ENCODE measurements at places on chromosomes 3 and 15. TPM values are rescaled to one million over a fixed set of nuclear protein-coding genes. Genes with fewer than 3 reads are reported as not detected.

The GNB4 gene
- total RNA-seq: 1.9 TPM

The TRPC1 gene
- total RNA-seq: 1.1 TPM

The AADACL2 gene
- total RNA-seq: not detected

The MOBP gene
- total RNA-seq: not detected

The BRK1 gene
- total RNA-seq: 106 TPM

The ISL2 gene
- 0.15 TPM for total RNA-seq

The DUOXA2 gene
- total RNA-seq: not detected

The LARP6 gene
- 0.51 TPM for total RNA-seq

The SLC9A9 gene
- 2.2 TPM for total RNA-seq

The SLC15A2 gene
- 0.91 TPM for total RNA-seq

The MSL2 gene
- total RNA-seq: 46.2 TPM

Data from CD8-positive, alpha-beta memory T cell (primary cell).